ENCODE measurements at places on chromosomes 5 and 9.

DNA sequence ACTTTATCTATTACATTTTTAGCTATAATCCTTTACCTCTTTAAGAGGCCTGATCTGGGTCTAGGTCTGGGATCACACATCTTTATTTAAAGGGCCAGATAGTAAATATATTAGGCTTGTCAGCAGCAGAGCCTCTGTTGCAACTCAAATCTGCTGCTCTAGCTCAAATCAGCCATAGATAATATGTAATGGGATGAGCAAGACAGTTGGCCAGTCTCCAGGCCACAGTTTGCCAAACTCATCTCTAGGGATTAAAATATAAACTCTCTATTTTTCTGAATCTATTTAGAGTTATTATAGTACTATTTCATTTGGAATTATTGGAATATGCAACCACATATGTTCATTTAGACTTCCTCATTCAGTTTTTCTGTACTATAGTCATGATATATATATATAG, 115.9 kb upstream of the MINAR2 start:
- no peak for DNase-seq

DNA sequence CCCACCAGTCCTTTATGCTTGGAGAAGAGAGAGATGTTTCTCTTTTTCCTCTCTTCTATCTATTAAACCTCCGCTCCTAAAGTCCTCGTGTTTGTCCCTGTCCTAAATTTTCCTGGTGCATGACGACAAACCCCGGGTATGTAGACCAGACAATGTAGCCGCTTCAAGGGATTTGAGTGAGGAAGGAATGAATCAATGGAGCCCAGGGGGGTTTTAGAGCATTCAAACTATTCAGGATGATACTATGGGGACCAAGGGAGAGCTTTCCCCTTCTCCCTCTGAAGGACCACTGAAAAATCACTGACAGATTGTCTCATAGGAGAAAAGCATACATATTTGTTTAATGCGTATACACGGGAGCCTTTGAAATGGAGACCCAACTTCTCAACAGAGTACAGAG, 18.4 kb downstream of the CEL start:
- no peak for DNase-seq

GRCh38 chr5:167304834-167305469, 986.5 kb upstream of the WWC1 start:
- no peak for DNase-seq

DNA sequence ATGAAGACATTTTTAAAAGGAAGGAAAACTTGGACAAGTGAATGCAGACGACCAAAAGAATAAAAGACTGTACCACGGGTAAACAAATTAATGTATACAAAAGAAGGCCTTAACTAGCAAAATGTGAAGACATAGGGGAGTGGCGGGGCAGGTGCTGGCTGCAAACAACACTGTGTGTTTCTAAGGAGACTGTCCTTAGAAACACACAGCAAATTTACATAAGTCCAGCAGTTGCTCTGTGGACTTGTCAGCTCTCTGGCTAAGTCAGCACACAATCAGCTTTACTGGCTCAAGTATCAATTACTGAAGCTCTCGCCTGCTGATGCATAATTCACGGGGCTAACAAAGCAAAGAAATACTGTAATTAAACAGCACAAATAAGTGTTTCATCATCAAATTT, 24.8 kb downstream of the PTBP3 start:
- no peak for DNase-seq

DNA sequence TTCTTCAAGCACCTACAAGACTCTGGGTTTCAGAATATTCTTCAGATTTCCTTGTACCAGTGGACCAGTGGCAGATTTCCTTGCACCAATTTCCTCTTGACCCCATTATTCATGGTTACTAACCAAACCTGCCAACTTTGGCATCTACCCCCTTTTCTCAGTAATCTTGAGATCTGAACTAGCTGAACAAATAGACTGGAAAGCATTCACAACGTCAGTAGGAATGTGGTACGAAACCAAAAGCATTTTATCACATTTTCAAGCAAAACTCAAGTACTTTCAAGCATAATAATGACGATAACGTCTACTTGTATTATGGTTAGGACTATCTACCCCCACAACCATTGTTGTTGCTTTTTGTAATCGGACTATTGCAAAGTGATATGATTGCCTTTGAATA, 1217.3 kb downstream of the PTPRD start:
- DNase-seq = no peak
